ENCODE measurements at places on chromosomes 1 and 21.
A peak's percentile ranks its signal among the peaks of the same experiment; 100 is the strongest.

- no peak for DNase-seq
Observed at GRCh38 chr1:52385376-52385775, 18.8 kb downstream of the ORC1 start.

GRCh38 chr1:232164078-232164963 is 465.6 kb downstream of the SIPA1L2 start:
- no peak for DNase-seq

DNA sequence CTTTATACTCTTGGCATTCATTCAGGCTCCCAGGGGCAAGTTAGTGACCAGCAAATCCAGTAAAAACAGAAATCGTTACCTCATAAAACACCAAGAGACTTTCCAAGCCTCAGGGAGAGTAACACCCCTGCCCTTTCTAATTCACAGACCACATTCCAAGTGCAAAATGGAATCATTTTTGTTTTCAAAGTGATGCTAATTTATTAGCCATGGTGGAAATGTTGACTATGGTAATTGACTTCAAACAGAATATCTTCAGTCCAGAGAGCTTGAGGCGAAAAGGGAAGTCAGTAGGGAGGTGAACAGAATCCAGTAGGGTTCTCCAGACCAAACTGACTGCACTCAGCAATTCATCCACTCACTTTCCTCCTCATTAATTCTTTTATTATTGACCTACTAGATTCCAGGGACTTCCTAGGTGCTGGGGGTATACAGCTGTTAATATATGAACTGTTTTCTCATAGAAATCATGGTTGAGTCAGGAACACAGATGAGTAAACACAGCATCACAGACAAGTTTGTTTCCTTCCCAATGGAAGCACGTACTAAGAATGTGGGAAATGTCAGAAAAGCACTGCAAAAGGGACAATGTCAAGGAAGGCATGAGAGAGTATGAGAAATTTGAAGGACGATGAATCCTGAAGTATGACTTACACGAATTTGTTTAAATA is 388.5 kb upstream of the C1orf87 start:
- no peak for DNase-seq

DNA sequence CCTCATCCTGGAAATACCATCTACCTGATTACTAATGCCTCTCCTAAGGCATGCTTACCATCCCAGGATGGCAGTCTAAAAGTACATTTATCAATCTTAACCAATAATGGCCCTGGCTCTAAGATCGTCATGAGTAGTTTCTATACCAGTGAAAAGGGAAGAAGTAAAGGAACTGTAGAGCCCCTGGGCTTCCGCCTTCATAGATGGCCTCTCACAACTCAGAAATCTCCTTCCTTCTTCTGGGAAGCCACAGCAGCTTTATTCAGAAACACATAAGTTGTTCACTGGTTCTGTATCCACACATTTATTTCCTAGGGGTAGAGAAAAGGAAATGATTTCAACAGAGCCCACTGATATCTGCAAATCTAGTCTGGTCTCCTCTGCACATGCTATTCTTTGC is 41.0 kb upstream of the CD5L start:
- DNase-seq: no peak

GRCh38 chr1:216902669-216903381 is 179.6 kb upstream of the ESRRG start:
- peak; percentile 47 for DNase-seq

DNA sequence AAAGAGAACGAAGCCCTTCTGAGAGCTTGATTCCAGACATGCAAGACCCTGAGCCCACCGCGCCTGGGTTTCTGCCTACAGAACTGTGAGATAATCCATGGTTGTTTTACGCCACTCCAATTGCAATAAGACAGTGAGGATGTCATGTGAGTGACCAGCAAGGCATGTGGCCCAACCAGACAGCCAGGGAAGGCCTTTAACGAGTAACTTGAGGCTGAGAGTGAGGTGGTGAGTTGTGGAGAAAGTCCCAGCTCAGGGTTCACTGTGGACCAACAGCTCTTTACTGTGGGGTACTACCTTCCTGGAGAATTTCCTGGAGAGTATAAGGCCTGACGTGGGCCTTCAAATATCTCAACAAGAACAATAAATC is 153.9 kb downstream of the ETS2 start:
- DNase-seq: no peak

GRCh38 chr21:29829564-29830275 is 110.1 kb downstream of the GRIK1 start:
- no peak for DNase-seq

GRCh38 chr1:76450229-76450628 is 375.7 kb downstream of the ST6GALNAC3 start:
- no peak for DNase-seq

DNA sequence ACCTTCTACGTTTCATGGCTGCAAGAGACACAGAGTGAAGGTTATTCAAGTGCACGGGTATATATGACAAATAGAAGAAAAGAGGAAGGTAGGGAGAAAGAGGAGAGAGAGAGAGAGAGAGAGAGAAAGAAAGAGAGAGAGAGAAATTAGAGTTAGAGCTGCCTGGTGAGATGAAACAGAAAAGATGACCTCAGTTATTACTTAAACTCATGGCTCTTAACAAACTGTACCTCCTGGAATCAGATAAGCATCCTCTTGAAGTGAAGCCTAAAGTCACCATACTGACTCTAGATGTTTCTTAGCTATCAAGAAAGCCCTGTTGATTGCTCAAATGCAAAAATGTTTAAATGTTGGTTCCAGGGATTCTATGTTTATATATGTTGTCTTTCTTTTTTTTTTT is 597.7 kb upstream of the ZP4 start:
- no peak for DNase-seq
